Stromal cell of bone marrow (primary cell): ENCODE measurements at places on chromosomes 11 and 22.

- no peak for DNase-seq
Measured at GRCh38 chr11:16013649-16014275, 342.6 kb downstream of the SOX6 start.

DNA sequence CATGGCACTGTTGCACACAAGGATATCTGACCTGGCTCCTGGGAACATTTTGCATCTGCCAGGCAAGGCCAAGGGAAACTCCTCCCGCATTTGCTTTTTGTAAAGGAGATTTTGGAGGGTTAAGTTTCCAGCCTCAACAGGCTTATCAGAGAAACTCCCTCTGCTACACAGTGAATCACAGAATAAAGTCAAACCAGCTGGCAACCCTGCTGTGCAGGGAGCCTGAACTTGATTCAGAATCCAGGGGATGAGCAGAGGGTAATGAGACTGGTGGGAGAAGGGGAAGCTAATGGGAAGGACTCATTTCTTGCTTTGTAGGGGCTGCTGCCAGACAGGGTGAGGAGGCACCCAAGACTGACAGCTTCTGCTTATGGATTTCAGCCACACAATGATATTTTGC lies 185.3 kb upstream of the ISX start:
- no peak for DNase-seq

- DNase-seq, result no peak
Measured at GRCh38 chr11:116104498-116105174, 600.4 kb upstream of the CADM1 start.

DNA sequence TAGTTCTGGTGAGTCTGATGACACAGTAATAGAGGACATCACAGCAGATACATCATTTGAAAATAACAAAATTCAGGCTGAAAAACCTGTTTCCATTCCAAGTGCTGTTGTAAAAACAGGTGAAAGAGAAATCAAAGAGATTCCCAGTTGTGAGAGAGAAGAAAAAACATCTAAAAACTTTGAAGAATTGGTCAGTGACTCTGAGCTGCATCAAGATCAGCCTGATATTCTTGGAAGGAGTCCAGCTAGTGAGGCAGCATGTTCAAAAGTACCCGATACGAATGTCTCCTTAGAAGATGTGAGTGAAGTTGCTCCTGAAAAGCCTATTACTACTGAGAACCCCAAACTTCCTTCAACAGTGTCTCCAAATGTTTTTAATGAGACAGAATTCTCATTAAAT lies 38.7 kb downstream of the RTN3 start:
- peak; percentile 26 for DNase-seq

DNA sequence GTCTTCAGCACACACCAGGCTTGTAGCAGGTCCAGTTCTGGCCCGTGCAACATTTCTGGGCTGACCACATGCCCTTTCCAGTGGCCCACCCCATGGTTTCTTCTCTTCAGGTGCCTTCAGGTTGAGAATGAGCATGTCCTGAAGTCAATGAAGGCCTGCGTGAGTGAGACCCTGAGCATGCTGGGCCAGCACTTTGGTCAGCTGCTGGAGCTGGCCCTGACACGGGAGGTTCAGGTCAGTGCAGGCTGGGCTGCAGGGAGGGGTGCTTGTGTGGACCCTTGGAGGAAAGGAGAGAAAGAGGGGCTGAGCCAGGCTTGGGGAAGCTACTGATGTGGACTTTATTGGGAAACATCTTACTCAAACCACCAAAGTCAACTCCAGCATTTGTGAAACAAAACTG lies 63.5 kb downstream of the INSC start:
- DNase-seq, result no peak
